ENCODE measurements at places on chromosomes 7 and 10.

- no peak for DNase-seq
These were observed 61.3 kb downstream of the RAPGEF5 start for GRCh38 chr7:22295402-22296264.

GRCh38 chr10:17316488-17317170 lies 88.6 kb downstream of the VIM start:
- DNase-seq: no peak

- no peak for DNase-seq
These were observed 60.6 kb downstream of the LMBR1 start for GRCh38 chr7:156832195-156832877.

GRCh38 chr10:118264838-118265470 lies 77.2 kb downstream of the FAM204A start:
- DNase-seq: no peak

Measured in CD4-positive, alpha-beta T cell treated with Interleukin-4 for 1 hour (primary cell).